CD8-positive, alpha-beta memory T cell (primary cell): ENCODE measurements at places on chromosomes 1 and 21. TPM values are rescaled to one million over a fixed set of nuclear protein-coding genes. Genes with fewer than 3 reads are reported as not detected.

- no peak for DNase-seq
Measured at GRCh38 chr1:206059355-206059915, 6.5 kb downstream of the RHEX start.

The MASP2 gene
- 0.18 TPM for total RNA-seq

DNA sequence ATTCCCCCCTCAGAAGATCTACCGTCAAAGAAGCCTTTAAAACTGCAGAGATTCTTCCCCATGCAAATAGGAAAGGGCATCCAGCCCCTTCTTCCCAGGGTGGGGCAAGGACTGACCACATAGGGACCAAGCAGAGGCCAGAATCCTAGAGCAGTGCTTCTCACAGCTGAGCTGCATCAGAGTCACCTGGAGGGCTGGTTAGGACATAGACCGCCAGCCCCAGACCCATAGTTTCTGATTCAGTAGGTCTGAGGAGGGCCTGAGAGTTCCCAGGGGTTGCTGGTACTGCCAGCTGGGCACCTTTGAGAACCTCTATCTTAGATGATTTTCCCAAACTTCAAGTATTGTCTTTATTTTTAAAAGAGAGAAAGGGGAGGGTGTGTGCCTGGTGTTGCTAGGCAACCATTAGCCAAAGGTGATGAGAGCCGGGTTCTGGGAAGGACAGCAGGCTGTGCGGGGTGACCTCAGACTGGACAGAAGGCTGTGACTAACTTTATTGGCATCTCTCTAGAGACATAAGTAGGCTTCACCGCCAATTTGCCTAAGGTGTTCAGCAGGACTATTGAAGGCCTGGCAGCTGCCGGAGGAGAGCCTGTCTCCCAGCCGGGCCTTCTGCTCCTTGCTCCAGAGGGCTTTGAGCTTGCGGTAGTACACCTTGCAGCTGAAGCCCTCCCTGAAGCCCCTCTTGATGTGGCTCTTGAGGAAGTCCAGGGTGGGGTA, 3.0 kb downstream of the SPATA46 start:
- DNase-seq = no peak

DNA sequence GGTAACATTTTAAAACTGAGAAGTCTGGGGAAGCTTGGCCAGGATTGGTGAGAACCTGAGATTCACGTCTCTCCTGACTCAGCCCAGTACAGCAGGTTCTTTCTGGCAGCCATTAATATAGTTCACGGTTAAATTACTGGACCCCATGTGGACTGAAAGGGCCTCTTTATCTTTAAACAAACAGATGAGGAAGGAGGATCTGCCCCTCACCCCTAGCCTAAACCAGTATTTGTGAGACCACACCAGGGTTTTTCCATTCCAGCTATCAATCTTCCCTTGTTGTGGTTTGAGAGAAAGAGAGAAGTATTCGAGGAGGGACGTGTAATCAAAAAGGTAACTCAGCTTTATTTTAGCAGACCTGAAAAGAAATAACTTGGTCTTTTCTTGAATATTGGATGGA, 137.1 kb downstream of the PROX1 start:
- no peak for DNase-seq

DNA sequence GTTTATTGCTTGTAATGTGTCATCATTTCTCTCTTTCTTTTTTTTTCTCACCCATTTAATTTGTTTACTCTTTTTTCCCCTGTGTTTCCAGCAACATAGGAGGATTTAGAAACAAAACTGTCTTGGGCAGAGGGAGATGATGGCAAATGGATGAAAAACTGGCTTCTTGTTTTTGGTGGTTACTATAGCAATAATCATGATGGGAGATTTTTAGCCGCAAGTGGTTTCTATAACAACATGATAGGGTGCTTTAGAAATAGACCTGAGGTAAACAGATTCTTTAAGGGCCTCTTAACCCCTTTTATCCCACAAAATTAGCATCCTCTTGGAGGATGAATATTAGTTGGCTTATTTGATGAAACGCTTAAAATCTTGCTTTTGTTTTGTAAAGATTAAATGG, 51.6 kb downstream of the CRB1 start:
- peak; percentile 1 for DNase-seq

DNA sequence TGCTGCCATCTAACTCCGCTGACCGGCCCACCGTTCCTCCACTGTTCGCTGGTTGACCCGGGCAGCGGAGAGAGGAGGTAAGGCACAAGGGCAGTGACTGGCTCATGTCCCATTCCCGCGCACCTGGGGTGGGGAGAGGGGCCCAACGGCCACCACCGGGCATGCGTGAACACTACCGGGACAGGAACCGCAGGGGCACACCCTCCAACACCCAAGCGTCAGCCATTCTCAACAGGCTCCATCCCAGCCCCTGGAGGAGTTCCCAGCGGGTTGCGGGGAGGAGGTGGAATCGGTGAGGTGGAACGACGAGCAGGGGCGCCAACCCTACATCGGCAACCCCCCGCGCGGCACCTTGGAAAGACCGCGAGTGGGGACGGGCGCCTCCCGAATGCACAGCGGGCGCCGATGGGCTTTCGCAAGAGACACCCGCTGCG, 126.7 kb downstream of the LIPI start:
- DNase-seq = no peak

The CHRNB2 gene
- not detected for total RNA-seq

The USF1 gene
- 67.7 TPM for total RNA-seq

GRCh38 chr1:202844259-202844658, 33.5 kb downstream of the PCAT6 start:
- no peak for DNase-seq

The MYBPHL gene
- total RNA-seq = not detected

The TMEM234 gene
- 12.2 TPM for total RNA-seq

DNA sequence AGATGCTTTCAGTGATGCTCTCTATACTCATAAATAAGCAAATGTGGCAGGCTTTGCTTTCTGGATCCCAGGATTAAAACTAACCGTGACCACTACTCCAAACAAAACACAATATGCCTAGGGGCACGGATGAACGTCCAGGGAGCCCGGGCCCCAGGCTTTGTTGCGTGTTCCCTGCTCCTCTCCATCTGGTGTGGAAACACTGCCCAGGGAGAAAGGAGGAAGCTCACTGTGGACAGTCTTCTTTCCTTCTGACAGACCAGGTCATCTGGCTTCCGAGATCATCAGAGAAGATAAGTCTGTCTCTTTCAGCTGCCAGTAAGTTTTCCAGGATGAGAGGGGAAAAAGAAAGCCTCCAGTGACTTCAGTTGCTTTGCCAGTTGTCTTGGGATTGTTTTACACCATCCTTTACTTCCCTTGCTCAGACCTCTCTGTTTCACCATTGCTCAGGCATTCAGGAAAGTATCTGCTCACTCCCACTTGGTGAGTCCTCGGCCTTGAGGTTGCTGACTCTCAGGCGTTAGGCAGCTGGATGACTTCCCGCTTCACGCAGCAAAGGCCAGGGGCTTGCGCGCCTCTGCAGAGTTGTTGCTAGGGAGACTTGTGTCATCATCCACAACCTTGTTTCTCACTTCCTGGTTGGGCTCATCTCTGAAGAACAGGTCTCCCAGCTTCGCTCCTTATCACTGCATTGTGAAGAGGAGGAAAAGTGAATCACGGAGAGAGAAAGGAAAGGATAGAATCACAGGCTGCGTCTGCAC, 20.6 kb upstream of the PGD start:
- DNase-seq = no peak

DNA sequence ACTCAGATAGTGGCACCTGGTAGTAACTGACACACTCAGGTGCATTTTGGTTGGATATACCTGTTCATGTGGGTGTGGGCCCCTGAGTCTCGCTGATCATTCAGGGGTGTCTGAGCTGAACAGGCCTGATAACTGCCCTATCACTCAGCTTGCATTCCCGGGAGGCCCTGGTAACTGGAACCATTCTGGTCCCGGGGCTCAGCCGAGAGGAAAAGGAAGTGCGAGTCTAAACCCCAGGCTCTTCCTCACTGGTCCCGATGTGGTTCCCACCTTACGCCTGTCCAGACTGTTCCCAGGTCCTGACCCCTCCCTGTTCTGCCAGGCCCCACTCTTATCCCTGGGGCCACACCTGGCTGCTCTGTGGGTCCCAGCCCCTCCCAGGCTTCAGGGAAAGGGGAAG, 11.7 kb upstream of the CDK18 start:
- no peak for DNase-seq

DNA sequence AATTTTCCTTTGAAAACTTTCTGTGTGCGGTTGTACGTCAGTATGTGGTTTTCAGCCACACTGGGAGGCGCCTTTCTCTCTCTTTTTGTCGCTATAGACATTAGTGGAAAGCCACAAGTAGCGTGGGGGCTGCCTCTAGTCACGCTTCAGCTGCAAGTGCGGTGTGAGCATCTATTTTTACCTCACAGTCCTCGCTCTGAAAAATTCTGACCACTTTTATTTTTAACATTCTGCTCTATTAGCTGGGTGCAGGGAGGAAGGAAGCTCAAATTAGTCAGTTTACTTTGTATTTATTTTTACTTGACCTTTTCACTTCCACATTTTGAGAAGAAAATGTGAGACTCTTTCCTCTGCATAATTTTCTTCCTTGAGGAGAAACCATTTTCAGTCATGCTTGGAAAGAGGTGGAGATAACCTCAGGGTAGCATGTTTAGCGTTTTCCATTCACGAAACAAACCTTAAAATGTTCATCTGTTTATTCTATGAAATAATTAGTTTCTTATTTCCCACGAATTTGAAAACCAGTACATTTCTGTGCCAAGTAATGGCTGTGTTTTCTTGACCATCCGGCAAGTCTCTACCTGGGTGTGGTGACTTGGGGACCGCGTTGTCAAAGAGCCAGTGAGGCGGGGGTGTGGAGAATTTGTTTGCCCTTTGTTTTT, 35.6 kb downstream of the ADARB1 start:
- no peak for DNase-seq

DNA sequence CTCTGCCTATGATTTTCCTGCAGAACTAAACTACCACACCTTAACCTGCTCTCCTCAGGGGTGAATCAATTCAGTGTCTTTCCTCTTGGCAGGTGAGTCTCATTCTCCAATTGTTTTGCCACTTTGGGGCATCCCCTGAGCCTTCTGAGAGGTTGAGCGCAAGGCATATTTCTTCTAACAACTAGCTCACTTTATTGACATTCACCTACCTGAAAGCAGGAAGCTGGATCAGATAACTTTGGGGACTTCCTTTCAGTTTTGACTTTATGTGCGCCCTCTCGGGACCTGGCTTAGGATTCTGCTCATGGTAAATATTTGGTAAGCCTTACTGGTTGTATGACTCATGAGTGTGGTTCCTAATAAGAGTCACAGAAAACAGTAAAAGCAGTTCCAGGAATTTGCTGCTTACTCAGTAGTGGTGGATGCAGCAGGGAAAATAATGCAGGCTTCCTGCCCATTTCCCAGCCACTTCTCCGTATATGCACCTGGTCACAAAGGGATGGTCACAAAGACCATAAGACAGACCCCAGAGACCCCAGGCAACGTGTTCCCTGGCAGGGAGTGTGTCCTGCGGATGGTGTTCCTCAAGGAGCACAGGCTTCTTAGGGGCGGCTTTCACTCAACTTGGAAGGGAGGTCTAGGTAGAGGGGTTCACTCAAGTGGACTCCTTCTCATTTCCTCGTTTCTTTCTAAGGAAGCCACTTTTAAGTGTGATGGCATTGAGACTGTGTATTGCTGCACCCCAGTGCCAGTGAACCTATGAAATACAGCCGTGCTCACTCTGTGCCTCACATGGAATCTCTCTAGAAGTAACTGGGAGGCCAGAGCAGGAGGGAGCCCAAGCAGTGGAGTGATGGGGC, 22.0 kb upstream of the BATF3 start:
- DNase-seq = no peak

- DNase-seq = no peak
Measured at GRCh38 chr1:220281159-220281574, 8.9 kb upstream of the RAB3GAP2 start.

- DNase-seq = no peak
Measured at GRCh38 chr21:41953249-41953830, 478 bp downstream of the C2CD2 start.

DNA sequence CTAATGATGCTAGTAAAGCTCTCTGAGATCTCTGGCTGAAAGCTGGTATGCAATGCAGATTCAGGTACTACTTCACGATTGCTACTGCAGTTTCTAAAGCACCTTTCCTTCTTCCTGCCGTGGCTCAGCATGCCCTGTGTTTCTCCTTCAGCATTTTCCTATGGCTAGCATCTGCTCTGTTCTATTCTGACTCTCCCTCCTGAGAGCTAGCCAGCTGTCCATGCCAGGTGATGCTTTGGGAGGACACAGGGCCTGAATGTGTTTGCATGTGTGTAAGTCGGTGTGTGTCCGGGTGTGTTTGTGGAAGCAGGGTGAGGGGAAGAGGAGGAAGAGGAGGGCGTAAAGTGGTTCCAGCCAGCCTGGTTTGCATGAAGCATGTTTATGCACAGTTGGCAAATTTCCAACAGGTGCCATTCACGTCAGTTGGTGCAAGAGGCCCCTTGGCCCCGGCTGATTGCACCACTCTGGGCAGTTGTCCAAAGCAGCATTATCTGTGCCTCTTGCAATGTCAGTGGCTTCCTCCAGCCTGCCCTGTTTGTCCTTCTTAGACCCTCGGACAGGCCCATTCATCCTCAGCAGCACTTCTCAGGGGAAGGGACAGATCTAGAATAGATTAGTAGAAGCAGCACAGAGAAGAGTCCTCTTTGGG, 433.3 kb downstream of the DISC1 start:
- DNase-seq = no peak

GRCh38 chr1:148362216-148362611, 120.9 kb downstream of the PPIAL4G start:
- DNase-seq = peak; percentile 14

DNA sequence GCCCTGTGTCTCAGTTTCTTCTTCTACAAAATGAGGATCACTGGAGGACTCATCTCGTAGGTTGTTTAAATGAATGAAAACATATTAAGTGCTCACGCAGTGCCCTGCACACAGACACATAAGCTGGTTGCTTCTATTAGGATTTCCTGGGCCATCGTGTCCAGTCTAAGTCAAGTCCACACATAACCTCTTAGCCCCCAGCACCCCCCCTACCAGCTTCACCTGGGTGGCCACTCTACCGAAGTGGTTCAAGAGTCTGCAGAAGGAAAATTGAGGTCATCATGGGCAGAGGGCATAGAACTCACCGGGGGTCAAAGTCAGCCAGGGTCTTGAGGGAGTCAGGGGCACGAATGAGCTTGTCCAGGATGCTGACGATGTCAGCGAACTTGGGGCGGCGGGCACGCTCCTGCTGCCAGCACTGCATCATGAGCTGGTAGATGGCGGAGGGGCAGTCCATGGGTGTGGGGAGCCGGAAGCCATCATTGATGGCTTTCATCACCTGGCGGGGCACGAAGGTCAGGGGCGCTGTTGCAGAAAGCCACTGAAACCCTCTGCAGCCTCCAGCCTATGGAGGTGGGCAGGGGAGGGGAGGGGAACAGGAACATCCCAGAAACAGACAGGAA, 25.8 kb downstream of the EPHA2 start:
- no peak for DNase-seq

GRCh38 chr1:94952539-94952938, 25.6 kb upstream of the CNN3 start:
- no peak for DNase-seq

- DNase-seq = no peak
Measured at GRCh38 chr1:228143480-228144192, 3.6 kb downstream of the GUK1 start.

DNA sequence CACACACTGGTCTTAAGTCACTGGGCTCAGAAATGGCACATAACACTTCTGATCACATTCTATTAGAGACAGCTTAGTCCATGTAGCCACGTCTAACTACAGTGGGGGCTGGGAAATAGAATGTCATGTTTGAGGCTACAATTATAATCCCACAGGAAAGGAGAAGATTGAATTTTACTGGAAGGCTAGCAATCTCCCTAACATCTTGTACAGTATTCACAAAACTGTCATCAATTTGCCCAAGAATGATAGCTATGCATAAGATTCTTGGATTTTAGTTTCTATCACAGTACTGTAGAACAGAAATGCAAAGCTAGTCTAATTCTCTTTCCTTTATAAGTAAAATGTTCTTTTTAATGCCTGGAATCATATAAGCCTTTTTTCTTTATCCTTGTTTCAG, 12.7 kb upstream of the ZMYM6 start:
- no peak for DNase-seq

- no peak for DNase-seq
Measured at GRCh38 chr21:45791562-45792418, 148.3 kb downstream of the PCBP3 start.
